ENCODE measurements at places on chromosomes 12 and 14.

DNA sequence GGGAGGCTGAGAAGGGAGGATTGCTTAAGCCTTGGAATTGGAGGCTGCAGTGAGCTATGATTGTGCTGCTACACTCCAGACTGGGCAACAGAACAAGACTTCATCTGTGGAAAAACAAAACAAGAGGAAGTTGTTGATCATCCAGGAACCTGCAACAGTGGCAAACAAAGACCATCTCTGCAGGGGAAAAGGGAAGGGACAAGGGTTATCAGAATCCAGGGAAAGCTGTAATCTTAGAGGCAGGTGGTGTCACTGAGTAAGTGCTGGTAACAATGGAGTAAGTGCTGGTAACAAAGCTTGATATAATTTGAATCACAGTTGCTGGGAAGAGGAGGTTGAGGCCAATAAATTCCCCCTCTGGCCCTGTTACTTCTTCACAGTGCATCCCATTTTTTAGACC, 27.5 kb upstream of the DCN start:
- no peak for DNase-seq

GRCh38 chr14:87060405-87060804, 932.6 kb downstream of the GALC start:
- DNase-seq: no peak

DNA sequence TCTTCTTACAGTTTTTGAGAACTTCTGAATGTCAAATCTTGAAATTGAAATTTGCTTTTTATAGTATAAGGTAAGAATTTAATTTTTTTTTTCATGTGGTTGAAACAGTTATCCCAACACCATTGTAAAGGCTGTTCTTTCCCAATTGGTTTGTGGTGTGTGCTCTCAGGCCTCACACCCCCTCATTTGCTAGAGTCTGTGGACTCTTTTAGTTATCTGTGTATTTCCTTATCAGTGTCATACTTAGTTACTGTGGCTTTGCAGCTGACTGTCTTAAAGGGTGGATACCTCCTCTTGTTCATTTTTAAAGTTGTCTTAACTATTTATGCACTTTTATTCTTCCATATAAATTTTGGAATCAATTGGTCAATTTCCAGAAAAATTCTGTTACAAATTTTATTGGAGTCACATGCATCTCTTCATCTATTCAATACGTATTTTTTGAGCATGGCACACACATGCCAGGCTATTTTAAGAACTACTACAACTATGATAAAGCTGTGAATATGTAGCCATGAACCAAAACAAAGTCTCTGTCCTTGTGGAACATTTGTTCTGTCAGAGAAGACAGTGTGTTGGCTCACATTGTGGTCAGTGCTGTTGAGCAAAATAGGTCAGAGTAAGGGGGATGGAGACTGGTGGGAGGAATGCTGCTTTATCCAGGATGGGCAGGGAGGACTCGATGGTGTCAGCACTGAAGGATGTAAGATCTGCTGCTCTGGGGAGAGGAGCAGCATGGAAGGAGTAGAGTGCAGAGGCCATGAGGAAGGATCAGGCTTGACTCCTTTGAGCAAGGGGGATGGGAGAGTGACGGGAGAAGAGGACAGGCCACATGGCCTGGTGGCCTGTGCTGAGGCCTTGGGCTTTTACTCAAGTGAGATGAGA, 24.1 kb downstream of the FGF23 start:
- no peak for DNase-seq

DNA sequence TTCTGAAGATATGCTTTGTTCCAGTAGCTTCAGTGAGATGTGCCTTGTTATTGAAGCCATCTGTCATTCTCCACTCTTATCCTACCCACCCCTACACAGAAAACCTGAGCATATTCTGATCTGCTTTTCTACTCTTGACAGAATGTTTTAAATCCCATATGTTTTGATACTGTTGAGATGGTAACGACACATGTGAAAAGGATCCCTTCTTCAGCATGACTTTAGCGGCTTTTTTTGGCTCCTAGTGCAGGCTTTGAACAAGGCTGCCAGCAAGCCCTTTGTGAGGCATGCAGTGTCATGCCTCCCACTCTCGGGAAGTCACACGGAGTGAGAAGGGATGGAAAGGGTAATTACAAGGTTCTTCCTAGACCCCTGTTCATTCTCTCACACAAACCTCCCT, 228.8 kb upstream of the RGS6 start:
- no peak for DNase-seq

DNA sequence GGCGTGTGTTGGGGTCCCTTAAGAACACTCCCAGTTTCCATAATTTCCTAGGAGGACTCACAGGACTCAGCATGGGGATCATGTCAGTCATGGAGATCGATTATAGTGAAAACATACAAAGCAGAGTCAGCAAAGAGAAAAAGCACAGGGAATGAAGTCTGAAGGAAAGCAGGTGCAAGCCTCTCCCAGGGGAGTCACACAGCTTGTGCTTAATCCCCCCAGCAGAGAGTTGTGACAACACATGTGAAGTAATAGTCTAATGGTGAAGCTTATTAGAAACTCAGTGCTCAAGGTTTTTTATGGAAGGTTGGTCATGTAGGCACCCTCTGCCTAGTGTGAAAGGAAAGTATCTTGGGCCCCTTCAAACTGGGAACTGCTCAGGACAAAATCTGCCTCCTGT, 149.0 kb upstream of the SEL1L start:
- DNase-seq: no peak

DNA sequence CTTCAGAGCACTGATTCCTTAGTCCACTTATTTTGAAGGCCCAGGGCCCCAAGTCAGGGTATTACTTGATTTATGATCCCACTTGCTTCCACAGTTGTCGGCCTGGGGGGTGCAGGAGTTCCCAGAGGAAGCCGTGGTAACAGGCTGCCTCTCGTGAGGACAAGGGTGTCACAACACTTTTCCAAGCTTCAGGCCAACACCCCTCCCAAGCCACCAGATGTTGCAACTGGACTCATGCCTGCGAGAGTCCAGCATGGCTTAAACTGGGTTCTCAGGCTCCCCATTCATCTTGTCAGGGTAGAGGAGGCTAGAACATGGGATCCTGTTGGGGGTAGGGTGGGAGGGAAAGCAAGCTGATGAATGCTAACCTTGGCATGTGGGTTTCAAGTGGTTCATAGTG, 56.1 kb downstream of the BMP4 start:
- no peak for DNase-seq

- DNase-seq: no peak
Measured at GRCh38 chr12:39239490-39240486, 203.1 kb downstream of the KIF21A start.

- DNase-seq: no peak
Measured at GRCh38 chr14:101118746-101119591, 215.4 kb upstream of the RTL1 start.

GRCh38 chr14:69023035-69023434, 43.9 kb upstream of the ACTN1 start:
- DNase-seq: no peak

GRCh38 chr12:77916276-77916675, 85.6 kb downstream of the NAV3 start:
- no peak for DNase-seq

GRCh38 chr12:24845615-24846014, 103.3 kb downstream of the BCAT1 start:
- DNase-seq: no peak

GRCh38 chr14:60758885-60759284, 24.3 kb downstream of the MNAT1 start:
- DNase-seq: no peak

GRCh38 chr14:55599250-55599879, 19.4 kb downstream of the KTN1 start:
- no peak for DNase-seq

- DNase-seq: no peak
Measured at GRCh38 chr14:64806202-64806861, 73.4 kb downstream of the SPTB start.

DNA sequence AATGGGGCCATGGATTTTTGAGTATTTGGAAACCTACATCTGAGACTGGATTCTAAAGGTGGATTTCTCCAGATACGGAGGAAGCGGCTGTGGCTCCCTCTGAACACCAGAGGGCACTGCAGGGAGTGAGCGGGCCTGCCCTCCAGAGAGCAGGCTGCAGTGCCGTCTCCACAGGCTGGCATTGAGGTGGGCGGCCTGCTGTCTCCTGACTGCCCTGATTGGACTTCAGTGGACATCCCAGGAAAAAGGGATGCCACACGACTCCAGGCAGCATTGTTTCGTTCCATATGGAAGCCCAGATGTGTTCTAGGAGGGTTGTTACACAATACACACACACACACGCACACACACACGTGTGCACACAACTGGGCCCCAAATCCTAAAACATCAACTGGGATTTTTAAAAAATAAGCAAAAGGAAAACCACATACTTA, 20.9 kb upstream of the ANO2 start:
- DNase-seq: no peak

GRCh38 chr12:95224202-95225170, 6.9 kb downstream of the VEZT start:
- no peak for DNase-seq

DNA sequence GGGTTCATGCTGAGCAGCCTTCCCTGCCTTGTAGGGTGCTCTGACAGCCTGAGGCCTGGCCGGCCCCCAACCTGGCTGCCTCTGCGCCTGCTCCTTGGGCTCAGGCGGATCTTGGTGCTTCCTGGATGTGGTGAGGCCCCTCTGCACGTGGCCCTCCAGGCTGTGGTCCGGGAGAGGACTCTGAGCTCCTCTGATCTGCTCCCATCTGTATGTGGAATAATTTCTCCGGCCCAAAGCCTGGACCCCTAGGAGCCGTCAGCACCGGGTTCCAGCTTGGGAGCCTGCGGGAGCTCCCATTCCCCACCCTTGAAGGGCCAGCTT, 21.3 kb upstream of the EIF2B2 start:
- no peak for DNase-seq

DNA sequence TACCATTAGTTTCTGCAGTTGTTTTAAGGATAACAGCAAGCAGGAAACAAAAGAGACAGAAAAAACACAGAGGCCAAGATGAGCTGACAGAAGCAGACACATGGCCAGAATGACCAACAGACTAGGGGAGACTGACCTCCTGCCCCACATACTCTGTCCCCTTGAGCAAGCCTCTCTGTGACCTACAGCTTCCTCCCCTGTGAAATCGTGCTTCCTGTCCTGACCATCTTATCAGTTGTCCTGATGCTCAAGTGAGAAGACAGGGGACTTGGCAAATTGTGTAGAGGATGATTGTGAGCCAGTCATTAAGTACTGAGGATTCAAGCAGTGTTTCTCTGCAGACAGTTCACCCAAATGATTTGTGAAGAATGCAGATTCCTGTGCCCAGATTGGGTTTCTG, 229.0 kb downstream of the SLC41A2 start:
- no peak for DNase-seq

DNA sequence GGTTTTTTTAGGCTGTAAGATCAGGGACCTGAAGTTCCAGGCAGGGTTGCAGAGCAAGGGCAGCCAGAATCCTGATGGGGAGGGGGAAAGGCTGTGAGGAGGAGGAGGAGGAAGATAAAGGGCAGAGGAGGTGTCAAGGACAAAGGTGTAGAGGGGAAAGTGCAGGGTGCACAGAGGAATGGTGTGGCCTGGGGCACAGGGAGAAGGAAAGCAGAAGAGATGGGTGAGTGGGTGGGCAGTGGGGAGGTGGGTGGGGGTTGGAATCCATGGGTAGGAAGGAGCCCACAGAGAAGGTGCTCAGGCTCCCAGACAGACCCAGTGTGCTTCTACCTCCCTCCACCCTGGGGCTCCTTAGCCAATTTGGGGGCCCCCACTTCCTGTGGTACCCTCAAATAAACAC, 11.2 kb downstream of the TRPV4 start:
- DNase-seq: no peak

DNA sequence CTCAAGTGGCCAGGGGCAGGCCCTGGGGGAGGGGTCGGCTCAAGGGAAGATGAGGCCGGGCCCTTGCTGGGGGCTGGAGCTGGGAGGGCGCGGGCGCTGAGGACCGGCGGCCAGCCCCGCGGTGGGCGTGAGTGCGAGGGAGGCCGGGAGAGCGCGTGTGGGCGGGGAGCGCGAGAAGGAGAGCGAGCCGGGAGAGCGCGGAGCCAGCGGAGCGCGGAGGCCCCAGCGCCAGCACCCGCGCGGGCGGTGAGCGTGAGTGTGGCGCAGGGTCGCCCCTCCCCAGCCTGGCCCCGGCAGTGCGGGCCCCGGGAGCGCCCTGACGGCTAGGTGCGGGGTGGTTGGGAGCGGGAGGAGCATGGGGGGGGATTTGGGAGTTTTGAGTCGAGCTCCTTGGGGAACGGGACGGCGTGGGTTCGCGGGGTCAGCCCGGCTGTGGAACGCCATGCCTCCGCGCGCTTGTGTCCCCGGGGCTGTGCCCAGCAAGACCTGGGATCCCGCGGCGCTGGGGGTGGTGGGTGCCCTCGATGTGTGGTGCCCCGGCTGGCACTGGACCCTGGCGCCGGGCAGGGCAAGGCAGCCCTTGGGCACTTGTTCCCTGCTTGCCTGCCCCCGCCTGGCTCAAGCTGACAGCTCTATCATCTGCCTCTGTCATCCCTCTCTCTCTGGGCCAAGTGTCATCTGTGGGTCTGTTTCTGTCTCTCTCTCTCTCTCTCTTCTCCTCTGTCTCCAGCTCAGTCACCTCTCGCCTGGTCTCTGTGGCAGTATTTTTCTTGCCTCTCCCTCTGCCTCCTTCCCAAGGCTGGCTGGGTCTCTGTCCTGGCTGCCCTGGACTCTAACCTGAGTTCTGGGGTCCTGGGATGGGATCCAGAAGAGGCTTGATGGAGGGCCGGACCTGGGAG, at the start of gene LBHD2:
Gene LBHD2 (plus strand): TSS at position 190 of the 899 bp plus-strand sequence. CDS start 1,803 bp downstream, outside the sequence.
- DNase-seq: no peak

- DNase-seq: no peak
Measured at GRCh38 chr12:16504200-16504599, 101.8 kb downstream of the LMO3 start.

GRCh38 chr12:53179687-53180219, 769 bp upstream of the ZNF740 start:
- no peak for DNase-seq

- peak; percentile 98 for DNase-seq
Measured at GRCh38 chr14:105020815-105021655, at the start of gene CDCA4. Gene CDCA4 (minus strand): TSS chr14:105021083. CDS start chr14:105011929, 9,154 bp downstream.

DNA sequence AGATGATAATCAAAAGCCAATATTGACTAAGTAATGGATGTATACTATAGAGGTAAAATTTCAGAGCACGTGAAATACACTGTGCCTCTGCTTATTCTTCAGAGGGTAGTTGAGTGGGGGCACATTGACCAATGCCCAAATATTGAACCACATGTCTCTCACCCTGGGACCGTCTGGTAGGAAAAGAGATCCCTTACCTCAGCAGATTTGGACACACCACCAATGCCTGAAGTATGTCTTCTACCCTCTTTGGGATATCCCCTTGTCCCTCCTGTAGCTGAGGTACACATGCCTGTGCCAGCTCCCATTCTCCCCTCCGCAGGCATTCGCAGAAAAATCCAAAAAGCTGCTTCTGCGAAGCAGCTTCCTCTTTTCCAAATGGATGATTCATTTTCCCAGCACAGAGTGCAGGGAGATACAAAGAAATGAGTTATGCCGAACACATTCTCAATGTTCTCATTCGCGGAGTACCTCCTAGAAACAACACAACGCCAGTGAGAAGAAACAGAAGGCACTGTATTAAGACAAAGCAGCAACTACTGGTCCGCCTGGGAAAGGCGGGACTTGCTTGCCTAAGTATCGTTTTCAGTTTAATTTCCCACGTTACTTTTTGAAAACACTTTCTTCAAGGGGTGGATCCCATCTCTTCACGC, 691 bp downstream of the ZFYVE26 start:
- no peak for DNase-seq

- DNase-seq: peak; percentile 63
Measured at GRCh38 chr14:49865431-49865859, 12.9 kb upstream of the NEMF start.

GRCh38 chr12:44224399-44225148, 388.7 kb downstream of the TMEM117 start:
- DNase-seq: no peak
